Activated CD8-positive, alpha-beta T cell treated with anti-CD3 and anti-CD28 coated beads, Interleukin-2, amount 10 ng/mL, durations not matched to agents 7 days and 5 days (primary cell): ENCODE measurements at places on chromosomes 11 and 22. TPM values are rescaled to one million over a fixed set of nuclear protein-coding genes. Genes with fewer than 3 reads are reported as not detected.

DNA sequence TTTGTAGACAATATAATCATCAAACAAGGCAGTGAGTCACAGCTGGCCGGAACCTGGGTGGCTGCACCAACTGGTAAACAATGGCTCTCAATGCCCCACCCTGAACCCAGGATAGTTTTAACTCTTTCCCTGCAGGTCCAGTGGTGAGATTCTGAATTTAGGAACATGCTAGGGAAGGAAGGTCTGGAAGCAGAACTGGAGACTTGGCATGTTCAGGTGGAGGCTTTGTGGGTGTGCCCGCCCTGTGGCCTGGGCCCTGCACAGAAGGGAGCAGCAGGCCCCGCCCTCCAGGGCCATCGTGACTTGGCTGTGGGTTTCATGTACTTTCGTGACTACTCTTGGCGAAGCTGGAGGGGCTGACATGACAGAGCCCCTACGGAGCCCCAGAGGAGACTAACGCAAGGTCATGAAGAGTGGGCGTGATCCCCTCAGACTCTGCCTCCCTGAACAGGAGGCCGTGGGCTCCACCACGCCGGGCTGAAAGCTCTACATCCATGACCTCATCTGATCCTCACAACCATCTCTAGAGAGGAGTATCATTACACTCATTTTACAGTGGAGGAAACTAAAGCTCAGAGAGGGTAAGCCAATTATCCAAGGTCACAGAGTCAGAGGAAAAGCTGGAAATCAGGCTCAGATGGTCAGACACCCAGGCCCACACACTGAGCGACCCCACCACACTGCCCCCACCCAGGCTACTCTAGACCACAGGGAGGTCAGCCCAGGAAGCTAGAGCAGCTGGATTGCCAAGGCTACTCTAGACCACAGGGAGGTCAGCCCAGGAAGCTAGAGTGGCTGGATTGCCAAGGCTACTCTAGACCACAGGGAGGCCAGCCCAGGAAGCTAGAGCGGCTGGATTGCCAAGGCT is 27.3 kb downstream of the MAFF start:
- no peak for DNase-seq

DNA sequence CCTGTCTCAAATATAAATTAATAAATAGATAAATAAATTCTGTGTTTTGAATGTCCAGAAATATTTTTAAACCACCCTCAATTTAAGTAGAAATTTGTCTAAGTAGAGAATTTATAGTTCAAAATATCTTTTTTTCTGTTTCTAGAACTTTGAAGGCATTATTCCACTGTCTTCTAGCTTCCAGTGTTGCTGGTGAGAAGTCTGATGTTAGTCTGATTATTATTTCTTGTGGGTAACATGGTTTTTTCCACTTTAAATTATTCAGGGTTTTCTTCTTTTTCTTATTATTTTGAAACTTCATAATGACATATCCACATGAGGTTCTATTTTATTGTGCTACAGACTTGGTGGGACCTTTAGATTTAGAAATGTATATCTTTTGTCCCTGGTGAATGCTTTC is 46.4 kb upstream of the HEPHL1 start:
- DNase-seq = no peak

DNA sequence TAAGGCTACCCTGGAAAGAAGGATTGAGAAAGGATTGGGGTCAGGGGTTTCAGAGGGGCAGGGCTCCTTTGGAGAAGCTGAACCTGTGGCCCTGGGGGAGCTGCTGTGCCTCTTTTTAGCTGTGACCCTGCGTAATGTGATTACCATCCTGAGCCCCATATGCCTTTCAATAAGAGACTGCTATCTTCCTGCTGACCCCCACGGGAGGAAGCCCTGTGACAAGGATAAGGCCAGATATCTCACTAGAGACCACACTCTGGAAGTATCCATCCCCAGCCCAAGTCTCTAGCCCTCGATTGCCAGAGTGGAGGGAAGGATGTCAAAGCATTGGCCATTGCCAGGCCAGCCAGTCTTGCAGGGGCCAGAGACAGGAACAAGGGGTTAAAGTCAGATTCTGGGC is 4.8 kb upstream of the SLC39A13 start:
- no peak for DNase-seq

DNA sequence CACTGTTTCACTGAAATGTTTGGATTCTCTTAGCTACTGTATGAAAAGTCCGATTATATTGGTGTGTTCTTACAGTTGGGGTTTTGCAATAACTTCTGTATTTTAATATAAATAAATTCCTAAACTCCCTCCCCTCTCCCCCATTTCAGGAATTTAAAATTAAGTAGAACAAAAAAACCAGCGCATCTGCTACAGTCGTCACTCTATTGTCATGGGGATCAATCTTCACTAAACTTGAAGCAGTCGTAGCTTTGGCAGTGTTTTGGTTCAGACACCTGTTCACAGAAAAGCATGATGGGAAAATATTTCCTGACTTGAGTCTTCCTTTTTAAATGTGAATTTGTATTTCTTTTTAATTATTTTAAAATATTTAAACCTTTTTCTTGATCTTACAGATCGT is 9.4 kb downstream of the PIWIL3 start:
- no peak for DNase-seq

- no peak for DNase-seq
Observed at GRCh38 chr11:63764679-63765647, 3.6 kb downstream of the ZFTA start.

DNA sequence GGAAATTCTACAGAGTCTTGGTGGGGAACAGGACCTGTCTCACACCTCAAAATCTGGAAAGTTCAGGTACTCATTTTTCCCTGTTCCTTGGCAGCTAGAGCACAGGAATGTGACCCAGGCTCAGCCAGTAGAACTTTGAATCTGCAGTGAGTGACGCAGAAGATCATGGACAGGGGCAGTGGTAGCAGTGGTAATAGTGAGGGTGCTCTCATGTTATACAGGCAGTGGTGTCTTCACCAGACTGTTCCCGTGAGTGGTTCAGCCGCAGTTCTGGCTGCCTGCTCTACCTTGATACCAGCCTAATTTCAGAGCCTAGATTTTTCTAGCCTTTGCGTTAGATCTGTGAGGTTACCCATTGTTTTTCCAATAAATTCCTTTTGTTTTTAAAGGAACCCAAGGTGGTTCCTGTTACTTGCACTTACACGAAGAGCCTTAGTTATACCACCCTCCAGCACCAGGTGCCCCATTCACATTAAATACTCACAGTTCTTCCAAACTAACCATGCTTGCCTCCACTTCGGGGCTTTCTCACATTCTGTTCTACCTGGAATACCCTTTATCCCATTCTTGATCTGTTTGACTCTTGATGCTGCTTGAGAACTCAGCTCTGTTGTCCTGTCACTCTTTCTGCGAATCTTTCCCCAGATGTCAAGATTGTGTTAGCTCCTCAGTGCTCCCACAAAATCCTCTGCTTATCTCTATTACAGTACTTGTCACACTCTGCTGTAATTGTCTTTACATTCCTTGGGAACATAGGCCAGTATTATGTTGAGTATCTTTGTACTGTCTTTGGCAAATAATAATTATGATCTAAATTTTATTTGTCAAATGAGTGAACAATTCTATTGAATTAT is 47.8 kb downstream of the SWAP70 start:
- no peak for DNase-seq

NXPE2 gene
- total RNA-seq = not detected

TNNT3 gene
- 2.8 TPM for total RNA-seq

NLRP6 gene
- total RNA-seq = 30.8 TPM

KRTAP5-7 gene
- not detected for total RNA-seq

MEI1 gene
- 48.4 TPM for total RNA-seq

MUC5AC gene
- total RNA-seq = not detected

TMPRSS4 gene
- 0.37 TPM for total RNA-seq
